ENCODE measurements at places on chromosomes 5 and 9.

DNA sequence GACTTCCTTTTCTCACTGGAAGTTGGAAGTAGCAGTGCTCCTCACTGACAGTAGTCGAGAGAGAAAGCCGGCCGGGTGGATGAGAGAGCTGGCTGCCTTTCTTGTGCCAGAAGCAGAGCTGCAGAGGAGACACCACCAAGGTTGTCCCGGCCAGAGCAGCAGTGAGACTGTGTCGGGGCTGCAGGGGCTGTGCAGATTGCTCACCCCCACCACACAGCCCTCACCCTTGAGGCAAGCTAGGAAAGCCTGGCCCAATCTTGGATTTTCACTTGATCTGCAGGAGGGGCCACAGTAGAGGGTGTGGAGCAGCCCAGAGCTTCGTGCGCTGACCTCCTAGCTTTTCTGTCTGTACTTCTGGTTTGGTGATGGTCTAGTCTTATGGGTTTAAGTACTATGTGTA lies 9.1 kb downstream of the OSMR start:
- no peak for DNase-seq

- no peak for DNase-seq
Observed at GRCh38 chr5:82439750-82440445, 161.7 kb upstream of the RPS23 start.

DNA sequence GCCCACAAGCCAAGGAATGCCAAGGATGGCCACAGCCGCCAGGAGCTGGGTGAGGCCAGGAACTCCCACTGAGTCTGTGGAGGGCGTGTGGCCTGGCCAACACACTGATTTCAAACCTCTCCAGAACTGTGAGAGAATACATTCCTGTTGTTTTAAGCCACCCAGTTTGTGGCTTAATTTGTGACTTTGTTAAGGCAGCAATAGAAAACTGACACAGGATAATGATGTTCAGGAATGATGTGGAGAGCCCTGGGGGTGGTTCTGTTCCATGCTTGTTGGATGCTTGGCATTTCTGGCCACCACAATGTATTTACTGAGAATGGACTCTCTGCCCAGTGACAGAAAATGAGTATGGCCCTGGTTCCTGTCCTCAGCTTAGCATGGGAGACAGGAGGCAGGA lies 82.8 kb downstream of the DAP start:
- no peak for DNase-seq

DNA sequence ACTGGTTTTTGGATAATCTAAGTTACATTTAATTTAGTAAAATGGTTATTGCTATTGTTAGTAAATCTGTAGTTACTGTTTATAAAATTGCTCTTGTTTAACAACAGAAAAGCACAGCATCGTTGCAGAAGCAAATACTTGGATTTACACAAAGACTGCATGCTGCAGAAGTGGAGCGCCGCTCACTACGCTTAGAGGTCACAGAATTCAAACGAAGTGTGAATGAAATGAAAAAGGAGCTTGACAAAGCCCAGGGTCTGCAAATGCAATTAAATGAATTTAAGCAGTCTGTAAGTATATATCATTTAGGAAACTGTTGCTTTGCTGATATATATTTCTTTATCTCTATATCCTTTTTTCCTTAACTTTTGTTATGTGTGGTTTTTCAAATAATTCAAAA lies 226.0 kb downstream of the CCDC171 start:
- no peak for DNase-seq

- DNase-seq: no peak
Observed at GRCh38 chr9:126203313-126203712, 123.3 kb upstream of the MVB12B start.

GRCh38 chr5:20109326-20109725 lies 121.3 kb upstream of the CDH18 start:
- no peak for DNase-seq

Measured in activated T-cell treated with anti-CD3 and anti-CD28 coated beads for 1 hour (primary cell).